ENCODE measurements at places on chromosomes 5 and 9.

GRCh38 chr9:133528876-133529241 is 4.1 kb upstream of the MYMK start:
- no peak for DNase-seq

DNA sequence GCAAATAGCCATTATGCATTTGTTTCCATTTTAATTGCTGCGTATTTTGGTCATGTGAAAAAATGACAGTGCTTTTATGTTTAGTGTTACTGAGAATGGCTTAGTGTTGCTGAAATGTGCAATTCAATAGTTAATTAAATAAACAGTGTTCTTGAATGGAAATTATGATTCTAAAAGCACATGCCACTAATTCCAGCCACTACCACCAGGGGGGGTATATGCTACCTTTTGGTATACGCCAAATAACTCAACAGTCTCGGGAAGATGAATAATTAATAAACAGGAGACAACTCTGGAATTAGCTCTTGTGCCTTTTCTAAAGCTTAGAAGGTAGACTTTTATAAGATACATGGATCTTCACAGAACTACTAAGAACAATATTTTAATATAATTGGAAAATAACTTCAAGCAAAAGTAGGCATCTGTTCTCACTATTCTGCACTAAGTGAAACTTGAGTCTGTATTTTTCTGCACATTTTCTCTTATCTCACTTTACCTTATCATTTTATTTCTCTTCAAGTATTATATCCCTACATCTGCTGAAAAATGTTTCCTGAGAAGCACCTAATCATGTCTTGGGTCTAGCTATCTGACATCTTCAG is 83.5 kb upstream of the MINAR2 start:
- peak; percentile 59 for DNase-seq

DNA sequence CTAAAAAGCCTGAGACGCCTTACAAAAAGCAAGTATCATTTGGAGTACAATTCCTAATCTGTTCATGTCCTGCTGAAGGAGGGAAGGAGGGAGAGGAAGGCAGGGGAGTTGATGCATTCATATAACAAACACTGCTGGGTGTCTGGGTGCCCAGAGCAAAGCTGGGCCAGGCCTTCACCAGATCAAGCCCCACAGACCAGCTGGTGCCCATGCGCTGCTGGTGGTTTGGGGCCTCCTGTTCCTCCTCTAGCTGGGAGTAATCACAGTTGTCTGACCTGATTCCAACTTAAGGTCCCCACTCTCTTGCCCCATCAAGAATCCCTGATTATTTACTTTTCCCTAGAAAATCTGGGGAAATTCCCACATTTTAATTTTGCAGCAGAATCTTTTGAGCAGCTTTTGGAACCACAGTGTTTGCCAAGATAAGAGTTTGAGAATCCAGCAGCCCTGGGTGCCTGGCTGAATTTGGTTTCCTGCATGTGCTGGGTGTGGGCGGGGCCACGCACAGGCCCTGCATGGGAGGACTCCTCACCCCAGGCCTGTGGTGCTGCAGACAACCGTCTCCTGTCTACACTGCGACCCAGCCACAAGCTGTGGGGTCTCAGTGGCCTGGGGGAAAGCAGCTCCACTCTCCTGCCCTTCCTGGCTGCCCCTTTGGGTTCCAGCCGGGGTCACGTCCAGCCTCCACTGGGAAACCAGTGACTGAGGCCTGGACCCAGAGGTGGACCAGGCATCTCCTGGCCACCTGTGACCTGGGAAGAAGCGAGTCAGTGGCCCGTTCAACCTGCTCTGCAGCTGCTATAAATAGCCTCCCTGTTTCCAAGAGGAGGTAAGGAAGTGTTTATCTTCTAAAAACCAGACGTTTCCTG is 47.5 kb downstream of the NEURL1B start:
- no peak for DNase-seq

DNA sequence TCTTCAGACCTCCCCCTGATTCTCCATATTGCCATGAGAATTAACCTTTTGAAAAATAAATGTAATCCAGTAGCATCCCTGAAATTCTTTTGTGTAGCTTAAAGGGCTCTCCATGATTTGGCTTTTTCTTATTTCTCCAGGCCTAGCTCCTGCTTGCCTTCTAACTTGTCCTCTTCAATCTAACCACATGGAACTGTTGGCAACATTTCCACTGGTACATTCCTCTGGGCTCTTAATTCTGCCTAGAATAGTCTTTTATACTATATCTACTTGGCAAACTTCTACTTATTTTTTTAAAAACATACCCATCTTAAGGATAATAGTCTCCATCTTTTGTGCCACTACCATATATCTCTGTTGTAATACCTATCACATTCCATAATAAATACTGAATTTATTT is 54.1 kb downstream of the GNG10 start:
- no peak for DNase-seq

DNA sequence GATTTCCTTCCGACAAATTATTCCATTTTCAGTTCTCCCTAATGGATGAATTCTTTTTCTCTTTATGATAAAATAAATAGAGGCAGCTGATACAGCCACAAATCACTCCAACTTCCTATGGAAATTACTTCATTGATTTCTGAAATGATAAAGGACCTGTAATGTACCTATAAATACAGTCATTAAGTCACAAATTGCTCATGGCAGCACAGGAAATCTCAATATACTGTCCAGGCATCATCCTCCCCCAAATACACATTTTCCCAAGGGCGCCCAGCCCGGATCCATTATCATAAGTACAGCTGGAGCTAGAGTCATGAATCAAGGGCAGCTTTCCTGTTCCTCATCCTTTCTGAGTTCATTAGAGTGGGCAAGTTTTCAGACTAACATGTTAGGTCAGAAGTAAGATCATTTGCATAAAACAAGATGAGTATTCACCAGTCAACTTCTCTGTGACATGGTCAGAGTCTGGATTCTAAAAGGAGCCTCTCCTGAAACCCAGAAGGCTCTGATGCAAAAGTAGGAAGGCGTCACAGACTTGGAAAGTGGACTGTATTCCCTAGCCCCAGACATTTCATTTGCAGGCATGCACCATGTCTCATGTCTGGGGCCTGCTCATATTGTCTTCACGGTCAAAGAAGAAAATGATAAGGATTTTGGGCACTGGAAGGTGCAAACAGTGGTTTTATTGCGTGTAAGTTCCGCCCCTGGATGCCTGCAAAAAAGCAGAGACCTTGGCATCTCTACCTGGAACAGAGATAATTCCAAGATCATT is 383.2 kb downstream of the PLK2 start:
- no peak for DNase-seq

GRCh38 chr5:136031711-136032110 is 2.9 kb downstream of the TGFBI start:
- DNase-seq, result no peak

DNA sequence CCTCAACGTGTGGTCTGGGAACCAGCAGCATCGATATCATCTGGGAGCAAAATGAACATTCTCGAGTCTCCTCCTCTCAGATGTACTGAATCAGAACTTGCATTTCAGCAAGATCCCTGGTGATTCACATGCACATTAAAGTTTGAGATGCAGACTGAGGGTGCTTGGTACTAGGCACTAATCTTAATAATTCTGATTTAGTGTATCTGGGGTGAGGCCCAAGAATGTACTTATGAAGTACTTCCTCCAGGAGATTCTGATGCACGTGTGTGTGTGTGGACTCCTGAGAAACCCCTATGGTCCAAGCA is 56.2 kb upstream of the EQTN start:
- DNase-seq, result no peak

DNA sequence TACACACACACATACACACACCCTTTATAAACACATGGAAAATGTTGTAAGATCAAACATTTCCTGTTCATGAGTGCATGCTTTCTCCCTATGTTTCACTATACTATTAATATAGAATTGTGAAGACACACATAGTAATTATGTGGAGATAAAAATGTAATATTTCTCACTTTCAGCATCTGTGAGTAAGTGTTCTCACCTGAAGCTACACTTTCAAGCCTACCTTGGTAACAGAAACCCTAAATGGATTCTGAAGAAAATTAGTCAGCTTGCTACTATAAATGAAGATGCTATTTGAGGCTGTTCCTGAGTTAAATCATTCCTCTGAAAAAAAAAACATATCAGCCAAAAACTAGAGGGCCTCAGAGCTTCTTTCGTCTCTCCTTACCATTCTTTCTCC is 81.1 kb upstream of the GNA14 start:
- DNase-seq, result no peak

- peak; percentile 69 for DNase-seq
These were observed 22.9 kb downstream of the RGMB start for GRCh38 chr5:98796197-98796972.

GRCh38 chr9:649128-650074 is 192.1 kb upstream of the DMRT1 start:
- DNase-seq, result no peak

GRCh38 chr9:7578951-7579350 is 220.6 kb downstream of the DMAC1 start:
- no peak for DNase-seq

DNA sequence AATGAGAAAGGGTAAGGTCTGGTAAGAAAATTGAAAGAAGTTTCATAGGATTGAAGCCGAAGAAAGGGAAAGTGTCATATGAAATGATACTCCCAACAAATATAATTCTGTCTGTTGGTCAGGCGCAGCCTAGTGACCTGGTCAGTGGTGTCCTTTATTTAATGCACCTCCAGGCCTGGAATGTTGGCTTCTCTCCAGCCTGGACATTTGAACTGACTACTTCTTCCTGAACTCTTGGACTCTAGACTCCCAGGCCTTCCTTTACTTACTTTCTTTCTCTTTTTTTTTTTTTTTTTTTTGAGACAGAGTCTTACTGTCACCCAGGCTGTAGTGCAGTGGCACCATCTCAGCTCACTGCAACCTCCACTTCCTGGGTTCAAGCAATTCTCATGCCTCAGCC is 1381.5 kb upstream of the WWC1 start:
- DNase-seq, result no peak

DNA sequence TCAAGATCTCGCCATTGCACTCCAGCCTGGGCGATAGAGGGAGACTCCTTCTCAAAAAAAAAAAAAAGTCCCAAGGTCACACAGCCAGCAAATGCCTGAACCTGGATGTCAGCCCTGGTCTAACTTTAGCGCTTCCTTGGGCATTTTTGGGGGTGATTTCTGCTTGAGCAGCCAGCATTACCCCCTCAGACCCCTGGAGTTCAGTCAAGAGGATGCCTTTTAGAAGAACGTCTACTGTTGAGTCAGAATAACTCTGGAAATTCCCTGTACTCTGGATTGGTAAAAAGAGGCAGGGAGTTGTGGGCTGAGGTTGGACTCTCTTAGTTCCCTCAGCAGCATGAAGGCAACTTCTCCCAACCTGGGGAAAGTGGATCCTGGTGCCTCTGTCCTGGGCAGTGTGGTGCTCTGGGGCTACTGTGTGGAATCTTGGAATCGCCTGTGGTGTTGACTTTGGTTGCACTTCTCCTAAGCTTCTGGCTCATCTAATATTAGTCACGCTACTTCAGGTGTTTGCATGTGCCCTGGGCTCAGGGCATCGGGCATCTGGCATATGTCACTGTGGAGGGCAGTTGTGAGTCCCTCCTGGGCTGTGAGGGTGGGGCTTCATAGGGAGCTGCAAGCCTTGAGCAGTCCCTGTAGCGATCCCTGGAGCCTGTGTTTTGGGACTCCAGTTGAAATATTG is 32.2 kb downstream of the STXBP1 start:
- no peak for DNase-seq

- no peak for DNase-seq
These were observed 519 bp downstream of the HSPA5 start for GRCh38 chr9:125240649-125240999.

DNA sequence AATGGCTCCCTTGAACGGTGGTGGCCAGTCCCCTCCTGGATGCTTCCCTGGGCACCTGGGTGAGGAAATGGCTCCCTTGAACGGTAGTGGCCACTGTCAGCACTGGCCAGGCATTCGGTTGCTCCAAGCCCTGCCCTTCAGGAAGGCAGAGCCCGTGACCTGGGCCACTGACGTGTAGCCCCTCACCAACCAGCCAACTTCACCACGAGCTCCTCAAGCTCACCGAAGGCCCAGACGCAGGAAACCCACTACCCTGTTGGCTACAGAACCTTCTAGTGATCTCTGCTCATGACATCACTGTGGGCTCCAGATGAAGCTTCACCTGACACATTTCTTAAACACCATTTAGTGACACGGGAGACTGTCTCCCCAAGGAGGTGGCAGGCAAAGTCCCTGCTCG is 9.2 kb downstream of the SLC6A3 start:
- DNase-seq, result no peak

- DNase-seq, result no peak
These were observed 28.8 kb downstream of the SMARCA2 start for GRCh38 chr9:2043881-2044462.

GRCh38 chr5:134580001-134580460 is 52.6 kb downstream of the SAR1B start:
- DNase-seq, result no peak

DNA sequence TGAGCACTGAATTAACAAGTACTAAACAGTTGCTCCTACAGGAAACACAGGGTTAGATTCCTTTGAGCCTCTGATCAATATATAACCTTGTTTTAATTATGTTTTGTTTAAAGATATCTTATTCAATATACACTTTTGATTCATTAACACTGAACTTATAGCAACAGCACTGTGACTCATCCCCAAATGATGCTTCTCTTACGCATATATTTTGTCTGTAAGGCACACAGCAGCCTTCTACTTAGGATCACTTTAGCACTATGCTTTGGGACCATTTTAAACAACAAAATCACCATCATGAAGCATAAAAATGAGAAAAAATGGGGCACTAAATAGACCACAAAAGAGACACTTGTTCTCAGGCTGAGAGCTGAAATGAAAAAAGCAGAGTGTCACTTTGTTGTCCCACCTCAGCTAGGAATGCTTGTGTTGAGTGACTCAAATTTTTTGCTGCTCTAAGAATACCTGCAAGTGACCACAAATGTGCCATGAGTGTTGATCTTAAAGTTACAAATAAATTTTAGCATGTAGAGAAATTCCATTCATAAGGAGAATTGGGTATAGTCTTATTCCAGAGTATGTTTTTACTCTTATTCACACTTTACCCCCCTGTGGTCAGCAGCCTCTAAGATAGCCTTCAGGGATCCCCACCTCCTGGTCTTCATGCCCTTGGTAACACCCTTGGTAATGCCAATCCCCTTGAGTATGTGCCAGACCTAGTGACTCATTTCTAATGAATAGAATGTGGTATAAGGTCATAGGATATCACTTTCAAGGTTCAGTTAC is 252.7 kb upstream of the IL12B start:
- DNase-seq, result no peak

- no peak for DNase-seq
These were observed 225.4 kb downstream of the SYK start for GRCh38 chr9:91027005-91027404.

DNA sequence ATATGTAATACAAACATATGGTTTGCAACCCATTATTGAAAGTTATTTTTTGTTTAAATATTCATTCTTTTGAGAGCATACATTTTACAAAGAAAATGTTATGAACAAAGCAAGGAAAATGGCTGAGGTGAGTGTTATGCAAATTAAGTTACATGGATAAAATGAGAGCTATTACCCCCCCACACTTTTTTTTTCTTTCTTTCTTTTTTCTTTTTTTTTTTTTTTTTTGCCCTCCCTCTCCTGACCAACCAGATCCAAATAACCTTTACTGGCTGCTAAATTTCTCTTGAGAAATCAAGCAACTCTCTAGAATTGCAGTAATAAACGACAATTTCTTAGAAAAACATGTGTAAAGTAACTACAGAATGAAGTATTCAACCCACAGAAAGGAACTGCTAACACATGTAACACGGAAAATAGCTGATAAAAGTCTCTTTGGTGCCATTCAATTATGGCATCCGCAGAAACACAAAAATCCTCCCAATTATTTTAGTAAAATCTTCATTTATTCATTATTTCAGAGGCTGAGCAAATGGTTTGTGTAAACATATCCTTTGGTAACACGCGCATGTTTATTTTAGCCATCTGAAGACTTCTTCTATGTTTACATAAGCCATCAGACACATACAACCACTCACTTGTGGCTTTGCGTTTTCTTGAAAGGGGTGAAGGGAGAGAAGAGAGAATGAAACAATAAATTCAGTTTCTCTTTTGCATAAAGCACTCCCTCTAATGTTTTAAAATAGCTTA is 216.1 kb downstream of the NFIB start:
- no peak for DNase-seq

All from NCI-H460 (cell line).